ENCODE measurements at places on chromosomes 2 and 18.
A peak's percentile ranks its signal among the peaks of the same experiment; 100 is the strongest.

GRCh38 chr2:108447947-108448677, 894 bp upstream of the GCC2 start:
- no peak for DNase-seq

GRCh38 chr18:48300463-48300961, 108.7 kb downstream of the ZBTB7C start:
- no peak for DNase-seq

DNA sequence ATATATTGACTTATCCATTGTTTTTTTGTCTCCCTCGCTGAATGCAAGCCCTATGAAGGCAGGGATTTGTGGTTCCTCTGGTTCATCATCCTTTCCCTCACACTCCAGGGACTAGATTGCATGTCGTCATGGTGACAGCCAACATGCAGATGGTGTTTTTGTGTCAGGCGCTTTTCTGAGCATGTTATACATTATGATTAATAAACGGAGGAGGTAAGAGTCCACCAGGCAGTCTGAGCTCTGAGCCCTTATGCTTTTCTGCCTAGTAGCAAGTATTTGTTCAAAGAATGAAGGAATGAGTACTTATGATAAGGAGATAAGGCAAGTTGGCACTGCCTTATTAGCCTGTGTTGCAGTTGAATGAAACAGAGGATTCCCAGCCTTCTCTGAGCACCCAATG, 181.6 kb downstream of the MGAT5 start:
- DNase-seq: no peak

GRCh38 chr2:159192371-159192918, 94.1 kb downstream of the WDSUB1 start:
- no peak for DNase-seq

GRCh38 chr18:31741097-31741735, 19.5 kb downstream of the SLC25A52 start:
- no peak for DNase-seq

DNA sequence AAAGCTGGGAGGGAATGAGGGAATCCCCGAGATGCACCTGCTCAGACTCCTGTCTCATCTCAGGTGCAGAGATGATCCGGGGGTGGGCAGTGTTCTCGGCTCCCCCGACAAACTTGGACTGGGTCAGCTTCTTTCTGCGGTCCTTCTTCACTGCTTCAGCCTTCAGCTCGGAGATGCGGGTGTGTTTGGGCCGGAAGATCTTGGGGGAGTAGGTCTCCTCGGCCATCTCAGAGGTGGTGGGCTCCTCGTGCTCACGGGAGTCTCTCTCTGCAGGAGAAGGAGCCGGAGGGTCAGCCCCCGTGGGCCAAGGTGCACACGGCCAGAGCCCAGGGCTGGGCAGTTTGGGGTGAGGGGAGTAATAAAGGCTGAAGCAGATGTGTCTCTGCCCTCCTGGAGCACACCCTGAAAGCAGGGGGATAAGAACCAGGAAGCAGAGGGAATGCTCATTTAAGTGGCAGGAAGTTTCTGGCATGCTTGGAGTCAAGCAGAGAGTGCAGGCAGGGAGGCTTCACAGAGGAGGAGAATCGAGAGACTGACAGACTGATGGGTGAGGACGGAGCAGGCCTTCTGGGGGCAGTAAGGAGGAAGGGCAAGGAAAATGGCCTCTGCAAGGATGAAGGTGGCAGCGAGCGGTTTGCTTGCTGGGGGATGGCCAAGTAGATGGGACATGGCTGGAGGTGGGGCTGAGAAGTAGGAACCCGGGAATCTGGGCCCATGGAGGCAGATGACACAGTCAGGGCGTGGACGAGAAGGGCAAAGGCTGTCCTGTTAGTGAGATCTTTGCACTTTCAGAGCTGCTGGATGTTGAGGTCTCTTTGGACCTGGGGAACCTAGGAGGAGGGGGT, 16.3 kb downstream of the IGFBP5 start:
- no peak for DNase-seq

GRCh38 chr18:23228102-23229061, 93.1 kb downstream of the CABLES1 start:
- no peak for DNase-seq

DNA sequence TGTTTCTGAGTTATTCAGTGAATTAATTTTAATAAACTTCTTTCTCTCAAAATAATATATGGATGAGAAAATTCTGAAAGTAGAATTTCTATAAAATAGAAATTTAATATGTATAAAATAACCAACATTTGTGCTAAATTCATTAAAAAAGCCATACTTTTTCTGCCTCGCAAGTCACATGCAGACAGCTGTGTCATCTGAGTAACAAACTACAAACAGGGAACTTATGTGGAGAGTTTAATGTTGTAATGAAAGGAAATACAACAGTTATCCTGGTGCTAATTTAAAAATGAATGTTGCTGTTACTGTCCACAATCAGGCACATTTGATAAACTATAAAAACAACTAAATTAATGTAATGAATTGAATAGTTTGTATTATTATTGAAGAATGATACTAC, 22.2 kb downstream of the RMDN2 start:
- no peak for DNase-seq

GRCh38 chr2:22600156-22600555, 784.8 kb upstream of the KLHL29 start:
- DNase-seq: no peak

DNA sequence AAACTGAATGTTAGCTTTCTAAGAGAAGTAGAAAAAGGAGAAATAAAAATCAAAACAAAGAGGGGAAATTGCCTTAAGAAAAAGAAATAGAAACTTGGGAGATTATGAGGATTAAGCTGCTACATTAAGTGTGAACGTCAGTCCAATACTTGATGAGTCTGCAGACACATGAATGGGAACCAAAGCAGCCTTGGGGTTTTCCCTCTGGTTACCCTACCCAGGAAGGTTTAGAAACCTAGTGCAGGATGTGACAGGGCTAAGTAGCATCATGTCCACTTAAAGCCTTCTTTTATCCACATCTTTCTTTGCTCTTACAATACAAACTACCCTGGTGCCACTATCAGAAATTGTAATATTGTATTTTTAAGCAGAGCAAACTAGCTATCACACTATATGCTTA, 22.3 kb downstream of the SLC35F5 start:
- DNase-seq: no peak

DNA sequence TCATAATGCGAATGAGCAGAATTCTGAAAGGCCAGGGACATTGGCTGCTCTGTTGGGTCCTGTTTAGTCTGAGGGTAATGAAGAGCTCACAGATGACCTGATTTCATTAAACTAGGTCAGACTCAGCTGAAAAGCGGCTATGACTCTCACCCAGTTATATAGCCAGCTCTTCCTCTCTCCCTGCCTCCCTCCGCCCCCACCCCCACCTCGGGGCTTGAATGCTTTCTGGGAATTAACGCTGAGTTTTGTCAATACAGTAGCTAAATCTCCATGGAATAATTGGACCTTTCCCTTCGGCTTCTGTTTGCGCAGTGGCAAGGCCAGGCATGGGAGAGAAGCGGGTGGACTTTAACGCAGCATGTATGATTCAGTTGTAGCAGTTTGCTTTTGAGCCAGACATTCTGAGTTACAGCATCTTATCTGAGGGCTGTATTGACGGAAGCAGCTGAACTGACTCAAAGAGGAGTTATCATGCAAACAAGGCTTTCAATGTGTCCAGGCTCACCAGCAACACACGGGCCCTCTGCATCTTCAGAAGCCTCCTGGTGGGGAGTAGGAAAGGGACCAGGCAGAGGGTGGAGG, 110.6 kb downstream of the MYCN start:
- DNase-seq: peak; percentile 99

DNA sequence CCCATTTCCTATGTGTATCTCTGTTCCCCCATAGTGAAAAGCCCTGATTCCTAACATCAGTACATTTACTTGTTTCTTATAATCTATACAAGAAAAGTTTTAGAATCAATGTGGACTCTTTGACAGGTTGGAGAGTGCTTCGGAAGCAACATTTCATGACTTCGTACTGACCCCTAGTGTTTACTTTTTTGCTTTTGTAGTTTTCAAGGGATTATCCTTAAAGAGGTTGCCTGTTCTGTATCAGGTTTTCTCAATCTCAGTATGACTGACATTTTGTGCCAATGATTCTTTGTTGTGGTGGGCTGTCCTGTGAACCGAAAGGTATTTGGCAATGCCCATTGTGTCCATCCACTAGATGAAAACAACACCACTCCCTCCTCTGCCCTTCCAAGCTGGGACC, 43.3 kb upstream of the SERPINB2 start:
- peak; percentile 25 for DNase-seq

- no peak for DNase-seq
These were observed 128.0 kb upstream of the CD302 start for GRCh38 chr2:159925975-159926374.

DNA sequence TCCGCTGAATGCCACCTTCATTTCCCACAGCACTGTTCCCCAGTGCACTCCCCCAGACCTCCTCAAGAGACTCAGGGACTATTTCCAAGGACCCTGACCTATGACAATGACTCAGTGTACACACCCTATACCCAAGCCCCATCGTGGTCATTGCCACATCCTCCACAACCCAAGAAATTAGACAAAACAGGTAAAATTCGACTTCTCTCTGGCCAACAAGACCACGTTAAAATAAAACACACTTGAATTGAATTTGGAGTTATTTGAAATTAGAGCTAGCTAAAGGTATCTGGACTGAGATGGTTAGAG, 126.4 kb upstream of the NCK2 start:
- no peak for DNase-seq

- no peak for DNase-seq
These were observed 162.7 kb upstream of the ID2 start for GRCh38 chr2:8518979-8519668.

GRCh38 chr2:136134126-136134525, 16.2 kb upstream of the CXCR4 start:
- no peak for DNase-seq

- DNase-seq: no peak
These were observed 889.5 kb downstream of the EPHA4 start for GRCh38 chr2:220682616-220683015.

- DNase-seq: no peak
These were observed 8.9 kb upstream of the ID2 start for GRCh38 chr2:8672940-8673339.

- no peak for DNase-seq
These were observed 137.0 kb downstream of the DNAH6 start for GRCh38 chr2:84653302-84653701.

DNA sequence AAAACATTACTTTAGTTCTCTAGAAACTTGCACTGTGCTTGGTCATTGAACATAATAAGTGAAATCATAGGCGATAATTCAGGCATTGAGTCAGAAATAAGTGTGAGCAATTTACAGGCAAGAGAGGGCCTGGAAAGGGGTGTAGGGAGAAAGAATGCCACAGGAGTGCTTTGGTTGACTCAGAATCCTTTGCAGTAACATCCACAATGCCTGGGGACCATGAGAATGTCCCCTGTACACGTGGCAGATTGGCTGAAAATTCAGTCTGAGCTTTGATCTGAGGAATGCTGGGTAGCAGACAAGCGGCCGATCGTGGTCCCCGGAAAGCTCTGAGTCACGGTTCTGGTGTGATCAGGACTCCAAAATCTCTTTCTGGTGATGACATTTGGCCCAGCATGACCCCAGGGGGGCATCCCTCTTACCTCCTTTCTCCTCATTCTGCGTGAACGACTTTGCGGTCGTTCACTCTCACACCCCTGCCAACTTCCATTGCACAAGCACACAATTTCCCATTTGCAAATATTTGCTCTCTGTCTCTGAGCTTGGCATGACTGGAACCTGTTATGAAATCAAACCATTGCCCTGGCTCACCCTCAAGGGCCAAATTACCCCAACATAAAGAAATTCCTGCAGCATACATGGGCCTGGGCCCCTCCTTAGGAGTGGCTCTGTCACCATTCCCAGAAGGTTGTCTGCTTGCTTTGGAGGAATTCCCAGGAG, 305.0 kb upstream of the EPAS1 start:
- no peak for DNase-seq

- DNase-seq: no peak
These were observed 1.5 kb downstream of the KIF1A start for GRCh38 chr2:240818293-240819125.

DNA sequence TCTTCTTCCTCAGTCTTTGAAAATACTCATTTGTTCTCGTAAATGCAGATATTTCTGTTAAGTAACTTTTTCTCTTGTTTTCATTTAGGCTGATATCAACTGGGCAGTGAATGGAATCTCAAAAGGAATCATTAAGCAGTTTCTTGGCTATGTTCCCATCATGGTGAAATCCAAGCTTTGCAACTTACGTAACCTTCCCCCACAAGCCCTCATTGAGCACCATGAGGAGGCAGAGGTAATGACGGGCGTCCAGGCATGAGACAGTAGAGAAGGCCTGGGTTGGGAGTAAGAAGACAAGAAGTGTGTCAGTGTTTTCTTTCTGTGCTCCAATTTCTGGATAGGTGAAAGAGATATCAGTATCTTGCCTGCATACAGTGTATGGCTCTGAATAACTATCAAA, 5.1 kb downstream of the POLR1B start:
- DNase-seq: no peak

DNA sequence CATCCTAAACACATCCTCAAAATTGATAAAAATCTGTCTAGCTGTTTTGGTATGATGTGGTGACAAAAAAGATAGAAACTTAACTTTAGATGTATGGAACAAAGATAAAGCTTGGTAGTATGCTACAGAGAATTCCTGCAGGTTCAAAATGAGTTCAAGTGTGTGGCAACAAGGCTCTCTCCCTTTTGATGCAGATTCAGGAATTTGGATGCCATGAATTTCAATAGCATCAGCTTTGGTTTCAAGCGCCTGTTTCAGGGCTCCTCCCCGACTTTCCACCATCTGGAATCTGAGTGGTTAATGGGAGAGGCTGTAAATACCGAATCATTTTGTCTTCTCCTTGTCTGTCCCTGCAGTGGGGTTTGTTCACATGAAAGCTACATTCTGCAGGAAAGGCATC, 180.6 kb downstream of the MTX2 start:
- DNase-seq: no peak

GRCh38 chr2:108139521-108139920, 100.2 kb upstream of the SULT1C3 start:
- DNase-seq: no peak

- no peak for DNase-seq
These were observed 5.0 kb upstream of the SMAD2 start for GRCh38 chr18:47935321-47936055.

DNA sequence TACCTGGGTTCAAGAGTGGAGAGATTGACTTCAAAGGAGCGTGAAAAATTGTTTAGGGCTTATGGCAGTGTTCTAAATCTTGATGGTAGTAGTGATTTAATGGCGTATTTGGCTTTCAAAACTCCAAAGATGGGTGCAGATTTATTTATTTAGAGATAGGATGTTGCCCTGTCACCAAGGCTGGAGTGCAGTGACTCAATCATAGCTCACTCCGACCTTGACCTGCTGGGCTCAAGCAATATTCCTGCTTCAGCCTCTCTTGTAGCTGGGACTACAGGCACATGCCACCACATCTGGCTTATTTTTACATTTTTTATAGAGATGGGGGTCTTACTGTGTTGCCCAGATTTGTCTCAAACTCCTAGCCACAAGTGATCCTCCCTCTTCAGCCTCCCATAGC, 52.5 kb downstream of the FAM117B start:
- no peak for DNase-seq
